ENCODE measurements at places on chromosomes 13 and 19. TPM values are rescaled to one million over a fixed set of nuclear protein-coding genes. Genes with fewer than 3 reads are reported as not detected.

DNA sequence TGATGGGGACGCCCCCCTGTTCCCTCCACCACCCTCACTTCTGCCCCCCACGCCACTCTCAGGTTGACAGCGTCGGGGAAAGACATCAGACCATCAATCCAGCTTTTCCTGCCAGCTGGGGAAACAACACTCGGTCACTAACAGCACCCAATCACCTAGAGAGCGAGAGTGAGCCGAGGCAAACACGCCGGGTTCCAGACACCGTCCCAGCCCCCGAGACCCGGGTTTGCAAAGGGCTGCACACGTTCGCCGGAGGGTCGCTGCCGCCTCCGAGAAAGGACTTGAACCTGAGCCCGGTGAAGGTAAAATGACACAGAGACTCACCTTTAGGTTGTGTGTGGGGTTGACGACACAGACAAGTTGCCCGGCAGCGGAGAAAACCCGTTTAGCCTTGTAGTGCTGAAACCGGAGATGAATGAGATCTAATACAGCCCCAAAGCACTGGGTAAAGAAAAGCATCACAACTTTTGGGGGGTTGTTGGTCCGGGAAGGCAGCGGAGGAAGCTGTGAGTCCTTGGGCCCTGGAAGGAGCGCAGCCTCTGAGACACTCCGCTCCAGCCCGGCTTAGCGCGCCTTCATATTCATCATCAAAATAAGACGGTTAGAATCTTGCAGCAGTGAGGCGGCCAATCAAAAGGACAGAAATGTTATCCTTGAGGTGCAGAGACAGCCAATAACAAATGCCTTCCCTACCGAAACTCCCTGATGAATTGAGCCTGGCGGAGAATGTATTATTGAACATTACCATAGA lies at the start of gene SIAH3:
TSS of gene SIAH3 (minus strand) at position 583 of the 751 bp plus-strand sequence. CDS start at position 459, 124 bp downstream.
- DNase-seq, result no peak

DNA sequence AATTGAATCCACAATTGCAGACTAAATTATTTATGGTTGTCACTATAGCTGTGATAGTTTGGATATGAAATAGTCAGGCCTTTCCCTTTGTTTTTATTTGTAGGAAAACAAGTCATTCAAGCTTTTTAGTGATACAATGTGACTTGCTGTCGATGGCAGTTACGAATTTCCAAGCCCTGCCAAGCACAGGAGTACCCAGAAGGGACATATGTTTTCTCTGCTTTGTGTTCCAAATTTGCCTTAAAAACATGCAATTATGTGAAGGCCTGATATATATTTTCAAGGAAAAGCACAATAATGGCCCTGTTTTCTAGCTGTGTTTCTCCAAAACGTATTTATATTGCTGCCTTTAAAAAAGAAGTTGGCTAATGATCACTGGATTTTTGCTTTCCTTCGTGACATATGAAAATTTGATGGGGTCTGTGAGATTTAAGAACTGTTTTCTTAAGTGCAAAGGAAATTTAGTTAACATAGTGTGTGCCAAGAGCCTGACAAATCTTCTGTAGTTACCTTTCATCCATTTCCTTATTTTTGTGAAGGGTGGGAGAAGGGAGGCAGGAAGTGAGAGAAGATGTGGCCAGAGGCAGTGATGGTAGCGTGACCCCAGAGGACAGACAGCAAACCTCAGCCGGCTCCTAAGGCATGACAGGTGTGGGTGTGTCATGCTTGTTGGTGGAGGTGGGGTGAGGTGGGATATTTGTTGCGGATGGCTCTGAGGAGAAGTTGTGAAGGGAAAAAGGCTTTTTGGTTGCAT lies 79.6 kb downstream of the TEX26 start:
- DNase-seq, result no peak

- DNase-seq, result no peak
These were observed 497.7 kb downstream of the FGF9 start for GRCh38 chr13:22168437-22169190.

DNA sequence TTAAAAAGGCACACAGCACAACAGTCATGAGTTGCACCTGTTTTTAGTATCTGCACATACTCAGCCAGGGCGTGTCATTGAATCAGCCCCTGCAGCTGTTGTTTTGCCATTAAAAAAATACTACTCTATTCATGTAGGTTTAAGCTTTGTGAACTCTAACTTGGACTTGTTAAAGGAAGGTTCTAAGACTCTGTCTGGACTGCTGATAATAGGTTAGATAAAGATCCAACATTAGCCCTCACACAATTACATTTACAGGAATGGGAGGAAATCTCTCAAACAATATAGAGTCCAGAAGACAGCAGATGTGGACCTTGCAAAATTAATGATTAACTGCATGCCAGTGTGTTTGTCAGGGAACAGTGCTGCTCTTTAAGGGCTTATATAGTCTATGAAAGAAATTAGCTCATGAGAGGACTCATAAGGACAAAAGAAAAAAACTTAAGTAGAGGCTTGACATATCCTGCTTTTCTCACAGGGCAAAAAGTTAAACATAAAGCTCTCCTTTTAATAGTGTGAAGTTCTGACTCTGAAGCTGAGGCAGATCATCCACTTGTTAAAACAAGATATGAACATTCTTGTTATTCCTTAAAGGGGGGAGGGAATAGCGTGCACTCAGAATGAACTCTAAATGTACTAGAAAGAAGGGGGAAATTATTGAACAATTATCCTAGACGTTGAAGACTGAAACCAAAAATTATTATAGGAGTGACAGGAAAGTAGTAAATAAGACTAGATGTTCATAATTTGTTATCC lies 243.6 kb downstream of the NDFIP2 start:
- no peak for DNase-seq

Gene TNNT1
- 188 TPM for total RNA-seq

Gene APC2
- 1.6 TPM for total RNA-seq

Gene MBD3L2
- total RNA-seq, result not detected

GRCh38 chr19:4064149-4064495 lies 2.6 kb downstream of the ZBTB7A start:
- no peak for DNase-seq

Gene GJB6
- not detected for total RNA-seq

- DNase-seq, result no peak
These were observed 169.4 kb downstream of the B3GLCT start for GRCh38 chr13:31369213-31369612.

Gene U2AF1L4
- 15.6 TPM for total RNA-seq

- no peak for DNase-seq
These were observed 4.2 kb upstream of the CLEC4G start for GRCh38 chr19:7736148-7736547.

GRCh38 chr19:10133596-10133995 lies 13.9 kb upstream of the EIF3G start:
- no peak for DNase-seq

DNA sequence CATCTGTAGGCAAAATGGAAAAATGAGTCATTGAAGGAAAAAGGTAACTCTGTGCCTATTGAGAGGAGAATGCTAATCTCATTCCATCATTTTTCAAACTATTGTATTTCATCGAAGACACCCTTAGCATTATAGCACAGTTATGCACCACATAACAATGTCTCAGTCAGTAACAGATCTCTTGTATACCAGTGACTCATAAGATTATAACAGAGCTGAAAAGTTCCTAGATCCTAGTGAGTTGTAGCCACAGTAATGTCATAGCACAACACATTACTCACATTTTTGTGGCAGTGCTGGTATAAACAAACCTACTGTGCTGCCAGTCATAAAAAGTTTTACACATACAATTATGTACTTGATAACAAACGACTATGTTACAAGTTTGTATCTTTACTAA lies 1077.6 kb downstream of the DIAPH3 start:
- no peak for DNase-seq

- no peak for DNase-seq
These were observed 180.1 kb downstream of the NUFIP1 start for GRCh38 chr13:44809190-44809589.

GRCh38 chr19:14411161-14411937 lies 7.8 kb downstream of the DDX39A start:
- no peak for DNase-seq

GRCh38 chr13:53167561-53167960 lies 138.9 kb downstream of the OLFM4 start:
- DNase-seq, result no peak

Gene PGLYRP1
- total RNA-seq, result not detected

DNA sequence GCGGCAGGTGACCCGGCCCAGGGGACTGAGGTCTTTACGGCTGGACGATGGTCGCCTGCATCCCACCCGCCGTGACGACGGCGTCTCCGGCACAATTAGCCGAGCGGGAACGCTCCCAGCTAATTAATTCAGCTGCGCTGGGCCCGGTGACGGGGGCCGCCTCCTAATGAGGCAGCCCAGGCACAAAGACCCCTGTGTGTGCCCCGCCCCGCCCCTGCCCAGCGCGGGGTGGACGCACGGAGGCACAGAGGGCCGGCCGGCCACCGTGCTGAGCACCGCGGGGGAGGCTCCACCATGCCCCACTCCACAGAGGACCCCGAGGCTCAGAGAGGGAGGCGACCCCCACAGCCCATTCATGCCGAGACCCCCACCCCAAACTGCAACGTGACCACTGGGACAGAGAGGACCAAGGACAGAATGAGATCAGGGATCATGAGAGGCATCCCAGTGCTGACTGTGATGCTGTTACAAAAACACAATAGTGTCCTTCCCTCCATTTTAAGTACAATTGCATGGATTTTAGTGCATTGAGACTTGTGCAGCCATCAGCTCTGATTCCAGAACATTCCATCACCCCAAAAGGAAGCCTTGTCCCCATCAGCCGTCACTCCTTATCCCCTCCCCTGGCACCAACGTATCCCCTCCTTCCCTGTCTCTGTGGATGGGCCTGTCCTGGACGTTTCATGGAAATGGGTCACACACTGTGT lies 17.0 kb downstream of the EFNA2 start:
- DNase-seq, result no peak

Gene AMER2
- total RNA-seq, result not detected

DNA sequence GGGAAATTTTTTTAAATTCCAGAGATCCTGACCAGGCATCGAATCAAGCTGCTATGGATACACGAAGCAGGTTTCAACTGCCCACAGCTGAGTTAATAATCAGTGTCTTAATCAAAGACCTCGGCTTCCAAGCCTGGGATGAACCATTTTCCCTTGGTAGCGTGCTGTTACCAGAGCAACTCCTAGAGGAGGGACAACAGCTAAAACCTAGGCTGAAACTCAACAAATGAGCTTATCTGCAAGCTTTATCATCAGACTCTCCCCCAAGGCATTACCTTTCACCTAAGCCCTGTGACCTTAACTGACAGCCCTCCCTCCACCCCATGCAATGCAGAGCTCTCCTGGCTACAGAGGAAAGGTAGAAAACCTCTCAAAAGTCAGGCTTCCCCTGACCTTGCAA lies 39.7 kb downstream of the RCBTB1 start:
- DNase-seq, result no peak

DNA sequence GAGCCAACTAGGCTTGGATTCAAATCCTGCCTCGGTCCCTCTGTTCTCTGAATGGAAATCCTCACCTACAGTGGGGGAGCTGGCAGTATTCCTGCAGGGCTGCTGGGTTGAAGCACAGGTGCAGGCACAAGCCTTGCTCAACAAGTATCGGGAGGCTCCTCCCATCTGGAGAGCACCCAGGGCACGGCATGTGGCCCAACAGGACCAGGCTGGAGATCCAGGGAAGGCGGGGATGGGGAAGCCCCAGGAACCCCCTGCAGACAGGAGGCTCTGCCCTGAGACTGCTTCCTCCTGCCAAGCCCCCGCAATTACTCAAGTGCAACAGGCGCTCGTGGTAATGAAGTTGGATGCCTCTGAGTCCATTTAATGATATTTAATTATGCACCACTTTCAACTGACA lies 128.0 kb upstream of the VSTM2B start:
- no peak for DNase-seq

Measured in HCT116 (cell line).